ENCODE measurements at places on chromosomes 5 and 9.
A peak's percentile ranks its signal among the peaks of the same experiment; 100 is the strongest.

DNA sequence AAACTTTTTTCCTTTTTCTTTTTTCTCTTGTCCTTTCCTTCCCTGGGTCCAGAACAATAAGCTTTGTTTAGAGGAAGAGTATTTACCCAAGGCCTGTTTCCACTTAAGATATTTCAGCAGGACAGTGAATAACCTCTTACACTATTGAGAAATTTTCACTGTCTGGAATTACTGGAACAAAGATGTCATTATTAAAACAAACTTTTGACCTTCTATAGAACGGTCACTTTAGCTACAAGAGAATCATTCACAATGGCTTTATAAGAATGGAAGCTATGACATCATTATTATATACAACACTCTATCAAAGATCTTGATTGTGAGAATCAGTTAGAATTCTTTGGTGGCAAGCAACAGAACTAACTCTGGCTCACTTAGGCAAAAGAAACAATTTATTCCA, 22.0 kb upstream of the ARHGAP26 start:
- DNase-seq = no peak

DNA sequence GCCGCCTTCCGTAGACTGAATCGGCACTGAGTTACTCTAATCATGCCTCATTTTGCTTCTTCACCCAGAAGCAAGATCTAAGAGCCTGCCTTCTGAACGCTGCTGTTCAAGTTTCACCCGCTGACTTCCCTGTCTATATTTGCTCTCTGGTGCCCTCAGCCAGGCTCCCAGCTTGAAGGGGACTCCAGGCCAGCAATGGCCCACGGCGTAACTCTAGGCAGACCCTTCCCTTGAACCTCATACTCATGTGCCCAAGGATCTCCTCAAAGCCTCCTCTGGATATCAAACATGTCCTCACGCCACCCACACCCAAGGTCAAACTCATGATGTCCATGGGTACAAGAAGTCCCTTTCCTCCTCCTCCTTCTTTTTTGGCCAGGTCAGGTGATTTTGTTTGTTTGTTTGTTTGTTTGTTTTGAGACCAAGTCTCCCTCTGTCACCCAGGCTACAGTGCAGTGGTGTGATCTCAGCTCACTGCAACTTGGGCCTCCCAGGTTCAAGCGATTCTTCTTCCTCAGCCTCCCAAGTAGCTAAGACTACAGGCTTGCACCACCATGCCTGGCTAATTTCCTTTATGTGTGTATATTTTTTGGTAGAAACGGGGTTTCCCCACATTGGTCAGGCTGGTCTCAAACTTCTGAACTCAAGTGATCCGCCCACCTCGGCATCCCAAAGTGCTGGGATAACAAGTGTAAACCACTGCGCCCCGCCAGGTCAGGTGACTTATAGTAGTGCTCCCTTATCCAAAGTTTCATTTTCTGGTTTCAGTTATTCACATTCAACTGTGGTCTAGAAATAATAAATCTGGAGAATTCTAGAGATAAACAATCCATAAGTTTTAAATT, 239.0 kb downstream of the SYK start:
- no peak for DNase-seq

- no peak for DNase-seq
Measured at GRCh38 chr5:60509519-60509918, 190.4 kb downstream of the DEPDC1B start.

DNA sequence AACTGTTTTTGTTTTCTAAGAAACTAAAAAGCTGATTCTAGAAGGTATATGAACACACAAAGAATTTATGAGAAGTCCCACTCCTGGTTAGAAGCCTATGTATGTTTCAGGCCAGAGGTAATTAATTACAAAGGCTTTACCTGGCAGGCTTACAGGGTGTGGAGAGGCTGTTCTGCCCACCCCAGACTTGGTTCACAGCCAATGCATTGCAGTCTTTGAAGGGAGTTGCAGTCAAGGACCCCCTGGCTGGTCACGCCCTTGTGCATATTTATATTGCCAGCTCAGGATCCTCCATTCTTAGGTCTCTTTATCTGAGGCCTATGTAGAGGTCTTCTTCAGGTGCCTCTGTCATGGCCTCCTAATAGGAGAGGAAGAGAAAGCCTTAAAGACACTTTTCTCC, 13.6 kb upstream of the PRSS3 start:
- no peak for DNase-seq

- DNase-seq = peak; percentile 85
Measured at GRCh38 chr9:81759680-81760215, 70.4 kb upstream of the TLE1 start.

DNA sequence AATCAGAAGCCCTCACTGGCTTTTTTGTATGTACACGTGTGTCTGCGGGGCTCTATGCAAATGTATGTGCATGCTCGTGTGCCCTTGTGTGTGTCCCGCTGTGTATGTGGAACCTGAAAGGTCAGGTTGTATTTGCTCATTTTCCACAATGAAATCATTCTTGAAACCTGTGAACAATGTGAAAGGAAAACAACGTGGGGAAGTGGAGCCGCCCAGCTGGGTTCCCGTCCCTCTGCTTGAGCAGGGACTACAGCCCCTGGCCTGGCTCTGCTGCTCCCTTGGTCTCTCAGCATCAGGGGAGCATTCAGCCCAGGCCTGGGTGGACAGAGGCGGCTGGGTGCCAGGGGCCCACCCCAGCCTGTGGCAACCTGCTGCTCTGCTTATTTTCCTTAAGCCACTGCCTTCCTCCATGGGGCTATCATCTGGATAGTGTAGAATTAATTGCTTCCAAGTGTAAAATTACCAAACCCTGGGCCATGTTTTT, 3.0 kb downstream of the ECSCR start:
- no peak for DNase-seq

- DNase-seq = peak; percentile 9
Measured at GRCh38 chr5:98109561-98110006, 663.9 kb upstream of the RGMB start.

- DNase-seq = no peak
Measured at GRCh38 chr9:12826924-12827565, 52.2 kb downstream of the LURAP1L start.

DNA sequence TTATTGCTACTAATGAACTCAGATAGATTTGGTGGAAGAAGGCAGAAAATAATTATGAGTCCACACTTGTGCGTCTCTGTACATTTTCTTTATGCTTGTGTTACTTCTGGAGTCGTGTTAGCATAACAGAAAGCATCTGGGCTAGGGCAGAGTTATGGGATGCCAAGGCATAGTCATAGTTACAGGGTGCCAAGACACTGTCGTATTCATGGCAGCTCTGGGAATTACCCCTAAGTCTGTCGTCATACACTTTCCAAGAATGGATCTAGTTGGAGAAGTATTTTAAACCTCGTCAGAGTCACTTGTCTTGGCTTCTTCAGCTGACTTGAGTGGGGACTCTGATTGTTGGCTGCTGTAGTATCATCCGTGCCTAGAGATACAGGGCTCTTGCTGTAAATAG, 27.7 kb downstream of the CAMK4 start:
- DNase-seq = no peak

DNA sequence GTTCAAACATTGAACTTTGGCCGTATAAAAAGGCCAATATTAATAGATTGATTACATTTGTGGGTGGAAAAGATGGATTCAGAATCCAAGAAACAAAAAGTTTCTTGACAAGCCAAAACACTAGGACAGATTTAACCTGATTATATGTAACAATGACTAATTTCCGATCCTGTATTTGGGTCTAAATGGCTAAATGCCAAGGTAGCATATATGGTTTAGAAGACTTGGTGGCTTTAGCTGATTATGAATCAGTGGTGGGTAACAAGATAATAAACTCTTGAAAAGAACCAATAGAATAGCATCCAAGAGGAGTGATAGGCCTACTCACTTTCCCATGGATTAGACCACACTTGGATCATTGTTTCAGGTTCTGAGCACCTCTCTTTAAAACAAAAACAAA, 21.8 kb upstream of the ANP32B start:
- no peak for DNase-seq

- DNase-seq = no peak
Measured at GRCh38 chr5:148542812-148543211, 111.5 kb downstream of the HTR4 start.

DNA sequence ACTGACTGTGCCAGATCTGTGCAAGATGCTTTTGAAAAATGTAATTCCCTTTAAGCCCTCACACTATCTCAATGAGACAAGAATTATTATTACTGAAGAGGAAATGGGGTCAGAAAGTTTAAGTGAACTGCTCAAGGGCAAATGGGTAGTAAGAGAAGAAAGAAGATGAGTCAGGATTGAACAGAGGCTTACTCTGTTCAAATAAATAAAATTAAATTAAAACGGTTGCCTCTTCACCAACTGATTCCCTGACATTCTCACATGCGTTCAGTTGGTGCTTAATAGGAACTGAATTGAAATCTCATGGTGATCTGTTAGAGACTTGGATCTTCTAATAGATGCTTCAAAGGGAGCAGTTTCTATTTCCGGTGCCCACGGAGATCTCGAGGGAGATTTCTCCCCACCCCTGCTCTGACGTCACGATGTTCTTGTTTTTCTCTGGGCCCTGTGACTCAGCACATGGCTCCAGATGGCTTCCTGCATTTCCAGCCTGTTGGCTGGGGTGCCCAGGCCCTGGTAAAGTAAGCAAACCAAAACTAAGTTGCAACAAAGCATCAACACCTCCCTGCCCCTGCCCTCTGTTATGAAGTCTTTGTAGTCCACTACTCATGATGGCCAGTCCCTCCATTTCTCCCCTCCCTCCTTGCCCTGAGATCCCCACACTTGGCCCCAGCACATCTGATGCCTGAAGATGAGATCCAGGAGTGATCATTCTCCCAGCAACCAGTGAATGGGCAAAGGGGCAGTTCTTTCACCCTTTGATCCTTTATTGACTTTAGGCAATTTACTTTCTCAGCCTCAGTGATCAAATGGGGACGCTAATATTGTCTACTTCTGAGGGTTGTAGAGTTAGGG, 106.1 kb upstream of the CPEB4 start:
- DNase-seq = peak; percentile 68

GRCh38 chr5:15515229-15515628, 15.2 kb downstream of the FBXL7 start:
- DNase-seq = no peak

DNA sequence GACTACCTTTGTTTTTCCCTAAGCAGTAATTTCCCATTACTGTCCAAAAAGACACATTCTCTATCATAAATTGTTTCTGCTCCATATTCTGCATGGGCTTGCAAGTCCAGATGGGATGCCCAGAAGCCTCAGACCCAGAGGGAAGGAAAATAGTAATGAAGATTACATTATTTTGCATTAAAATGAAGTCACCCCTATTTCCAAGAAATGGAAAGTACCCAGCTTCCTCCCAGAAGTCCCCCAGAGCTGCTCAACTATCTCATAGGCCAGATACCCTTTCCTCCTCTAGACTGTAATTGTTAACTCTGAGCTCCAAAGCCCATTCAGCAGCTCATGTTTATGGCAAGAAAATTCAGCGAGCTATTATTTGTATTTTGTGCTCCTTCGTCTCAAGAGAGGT, 159.5 kb downstream of the GLIS3 start:
- DNase-seq = no peak

- no peak for DNase-seq
Measured at GRCh38 chr9:131891598-131891997, 151.7 kb upstream of the RAPGEF1 start.

DNA sequence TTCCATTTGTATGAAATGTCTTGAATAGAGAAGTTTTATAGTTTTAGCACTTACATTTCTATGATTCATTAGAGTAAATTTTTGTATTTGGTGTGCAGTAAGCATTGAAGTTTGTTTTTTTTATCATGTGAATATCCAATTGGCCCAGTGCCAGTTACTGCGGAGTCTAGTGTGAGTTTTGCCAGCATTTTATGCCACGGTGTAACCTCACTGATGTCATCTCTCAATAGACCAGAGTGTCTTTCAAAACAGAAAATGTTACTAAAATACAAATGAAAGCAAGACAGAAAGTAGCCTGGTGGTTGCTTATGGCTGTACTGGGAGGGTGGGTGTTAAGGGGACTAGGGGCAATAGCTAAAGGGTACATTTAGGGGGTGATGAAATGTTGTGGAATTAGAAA, 62.8 kb downstream of the IPPK start:
- DNase-seq = no peak

- DNase-seq = no peak
Measured at GRCh38 chr9:88927510-88927909, 63.8 kb upstream of the S1PR3 start.

DNA sequence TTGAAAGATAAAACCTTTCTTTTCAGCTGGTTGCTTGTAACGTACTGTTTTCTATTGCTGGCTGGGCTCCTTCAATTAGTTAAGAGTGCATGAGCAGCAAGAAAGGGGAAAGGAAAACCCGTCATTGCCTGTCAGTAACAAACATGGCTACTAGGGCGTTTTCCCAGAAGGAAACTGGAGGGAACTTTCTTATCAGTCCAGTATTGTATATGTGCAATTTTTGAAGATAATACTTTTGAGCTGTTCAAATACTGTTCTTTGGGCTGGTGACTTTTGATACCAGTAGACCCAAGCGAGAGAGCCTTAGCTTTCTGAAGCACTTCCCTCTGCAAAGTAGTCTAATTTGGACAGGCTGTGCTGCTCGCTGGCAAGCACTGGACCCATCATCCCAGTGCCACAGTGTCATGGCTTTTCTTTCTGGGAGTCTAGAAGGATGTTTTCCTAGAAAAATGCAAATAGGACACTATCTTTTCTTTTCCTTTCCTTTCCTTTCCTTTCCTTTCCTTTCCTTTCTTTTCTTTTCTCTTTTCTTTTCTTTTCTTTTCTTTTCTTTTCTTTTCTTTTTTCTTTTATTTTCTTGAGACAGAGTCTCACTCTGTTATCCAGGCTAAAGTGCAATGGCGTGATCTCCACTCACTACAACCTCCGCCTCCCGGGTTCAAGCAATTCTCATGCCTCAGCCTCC, 149.9 kb upstream of the SMIM23 start:
- no peak for DNase-seq

DNA sequence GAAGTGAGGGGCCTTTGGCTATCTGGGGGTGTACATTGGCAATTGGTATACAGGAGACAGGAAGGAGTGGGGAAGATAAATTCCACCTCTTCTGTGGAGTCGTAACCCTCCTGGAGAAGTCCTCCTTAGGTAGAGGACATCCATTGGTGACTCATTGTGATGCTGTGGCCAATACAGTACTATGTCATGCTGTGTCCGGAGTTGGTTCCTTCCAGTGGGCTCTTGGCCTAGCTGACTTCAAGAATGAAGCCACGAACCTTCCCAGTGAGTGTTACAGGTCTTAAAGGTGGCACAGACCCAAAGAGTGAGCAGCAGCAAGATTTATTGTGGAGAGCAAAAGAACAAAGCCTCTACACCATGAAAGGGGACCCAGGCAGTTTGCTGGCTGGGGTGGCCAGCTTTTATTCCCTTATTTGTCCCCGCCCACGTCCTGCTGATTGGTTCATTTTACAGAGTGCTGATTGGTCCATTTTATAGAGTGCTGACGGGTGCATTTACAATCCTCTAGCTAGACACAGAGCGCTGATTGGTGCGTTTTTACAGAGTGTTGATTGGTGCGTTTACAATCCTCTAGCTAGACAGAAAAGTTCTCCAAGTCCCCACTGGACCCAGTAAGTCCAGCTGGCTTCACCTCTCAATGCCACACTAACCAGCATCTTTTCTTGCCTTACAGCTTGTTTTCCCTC, 37.3 kb upstream of the FBP1 start:
- DNase-seq = no peak

Measured in kidney glomerular epithelial cell (primary cell).